ENCODE measurements at places on chromosomes 2 and 18.
A peak's percentile ranks its signal among the peaks of the same experiment; 100 is the strongest.

DNA sequence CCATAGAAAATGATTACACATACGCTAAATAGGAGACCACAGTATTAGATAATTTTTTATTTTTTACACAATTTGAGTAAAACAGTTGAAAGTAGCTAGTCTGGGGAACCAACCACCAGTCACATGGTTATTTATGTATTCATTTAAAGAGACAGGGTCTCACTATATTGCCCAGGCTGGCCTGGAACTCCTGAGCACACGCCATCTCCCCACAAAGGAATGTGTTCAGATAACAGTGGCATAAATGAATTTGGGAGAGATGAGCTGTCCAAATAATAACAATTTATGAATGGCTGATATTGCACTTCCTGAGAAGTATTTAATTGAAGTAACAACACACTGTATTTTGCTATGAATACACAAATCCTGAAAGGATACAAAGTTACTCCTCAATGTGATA, 39.7 kb downstream of the KIDINS220 start:
- no peak for DNase-seq

- DNase-seq, result no peak
Measured at GRCh38 chr2:54585136-54585733, 129.1 kb downstream of the SPTBN1 start.

DNA sequence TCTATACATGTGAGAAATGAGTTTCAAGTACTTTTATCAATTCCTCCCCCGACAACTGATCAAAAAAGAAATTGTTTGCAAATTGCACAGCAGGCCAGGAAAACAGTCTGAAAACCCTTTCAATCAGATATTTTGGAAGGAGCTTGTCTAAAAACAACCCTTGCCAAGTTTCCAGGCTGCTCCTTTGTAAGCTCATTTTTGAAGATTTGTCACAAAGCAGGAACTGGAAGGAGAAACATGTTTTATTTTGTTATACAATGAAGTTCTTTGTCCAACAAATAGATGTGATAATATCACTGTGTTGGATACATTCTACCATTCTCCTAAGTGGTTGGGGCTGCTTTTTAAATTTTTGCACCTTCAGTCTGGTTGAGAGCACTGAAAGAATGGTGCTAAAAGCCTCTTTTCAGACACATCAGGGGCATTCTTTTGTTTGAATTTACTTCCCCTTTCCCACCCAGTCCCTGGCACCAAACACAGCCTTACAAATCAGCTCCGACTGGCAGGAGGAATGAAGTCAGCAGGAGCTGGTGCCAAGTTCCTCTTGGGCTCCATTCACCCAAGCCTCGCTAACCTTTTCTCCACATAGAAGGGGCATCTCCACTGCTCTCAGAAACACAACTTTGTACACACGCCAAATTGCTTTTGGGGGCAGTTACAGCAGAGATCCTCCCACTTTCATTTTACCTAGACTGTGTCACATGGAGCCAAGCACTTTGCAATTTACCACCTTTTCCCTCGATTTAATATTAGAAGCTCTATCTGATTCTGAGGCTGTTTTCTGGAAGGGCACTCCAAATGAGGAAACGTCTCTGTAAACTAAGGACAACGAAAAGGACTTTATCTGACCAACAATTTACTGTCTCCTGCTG, 88.0 kb downstream of the C1D start:
- no peak for DNase-seq

DNA sequence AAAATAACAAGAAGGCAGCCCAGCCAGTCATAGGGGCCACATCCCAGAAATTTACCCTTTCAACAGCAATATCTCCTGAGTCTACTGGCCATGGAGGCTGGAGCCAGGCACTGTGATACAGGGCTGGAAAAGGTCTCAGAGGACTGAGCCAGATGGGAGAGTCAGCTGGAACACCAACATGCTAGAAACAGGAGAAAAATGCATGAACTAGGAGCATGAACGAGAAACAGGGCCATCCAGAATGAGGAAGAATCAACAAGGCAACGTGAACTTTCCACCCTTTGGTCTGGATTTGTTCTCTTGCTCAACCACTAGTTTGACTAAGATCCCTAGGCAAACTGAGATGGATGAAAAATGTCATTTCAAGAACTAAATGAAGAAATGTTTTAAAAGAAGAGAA, 13.1 kb downstream of the PID1 start:
- no peak for DNase-seq

DNA sequence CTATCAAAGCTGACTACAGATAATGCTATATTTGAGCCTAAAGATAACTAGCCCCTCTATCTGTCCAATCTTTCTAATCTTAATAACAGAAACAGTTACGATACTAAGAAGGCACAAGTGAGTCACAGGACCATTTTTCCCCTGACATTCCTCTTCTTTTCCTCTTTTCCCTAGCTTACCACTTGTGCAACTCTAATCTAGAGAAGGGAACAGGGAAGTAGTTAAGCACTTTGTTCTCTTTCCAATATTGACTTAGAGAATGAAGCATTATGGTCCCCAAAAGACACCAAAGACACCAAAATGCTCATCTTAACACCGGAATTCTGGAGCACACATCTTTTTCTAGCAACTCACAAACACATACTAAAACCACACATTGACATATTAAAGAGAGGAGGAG, 1.8 kb downstream of the PDE11A start:
- no peak for DNase-seq

DNA sequence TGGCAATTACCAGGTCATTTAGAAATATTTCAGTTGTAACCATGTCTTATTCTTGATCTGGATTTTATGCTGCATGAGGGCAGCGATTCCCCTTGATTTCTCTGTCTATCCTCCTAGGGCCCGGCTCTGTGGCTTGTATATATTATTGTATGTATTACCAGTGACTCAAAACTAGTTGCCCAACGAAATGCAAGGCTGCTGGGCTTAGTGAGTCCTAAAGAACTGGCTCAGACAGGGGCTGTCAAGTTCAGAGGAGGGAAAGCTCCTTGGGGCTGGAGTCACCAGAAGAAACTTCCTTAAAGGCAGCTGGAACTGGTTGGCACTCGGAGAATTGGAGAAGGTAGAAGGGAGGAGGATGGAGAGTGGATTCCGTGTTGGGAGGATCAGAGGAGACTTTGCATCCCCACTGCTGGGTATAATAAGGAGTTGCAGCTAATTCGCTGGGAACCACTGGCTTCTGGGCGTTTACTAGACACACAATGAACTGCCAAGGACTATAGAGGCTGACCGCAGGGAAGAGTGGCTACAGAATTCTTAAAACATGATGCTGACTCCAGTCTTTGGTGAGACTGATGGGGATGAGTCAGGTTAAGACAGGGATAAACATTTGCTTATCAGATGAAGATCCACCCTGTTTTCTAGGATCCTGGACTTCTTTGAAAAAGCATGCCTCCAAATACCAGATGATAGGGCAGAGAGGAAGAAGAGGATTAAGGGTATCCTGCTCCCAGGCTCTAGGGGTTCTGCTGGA, 104.3 kb downstream of the PRKCE start:
- DNase-seq, result no peak

- peak; percentile 65 for DNase-seq
Measured at GRCh38 chr2:164992818-164993217, 37.5 kb upstream of the SLC38A11 start.

DNA sequence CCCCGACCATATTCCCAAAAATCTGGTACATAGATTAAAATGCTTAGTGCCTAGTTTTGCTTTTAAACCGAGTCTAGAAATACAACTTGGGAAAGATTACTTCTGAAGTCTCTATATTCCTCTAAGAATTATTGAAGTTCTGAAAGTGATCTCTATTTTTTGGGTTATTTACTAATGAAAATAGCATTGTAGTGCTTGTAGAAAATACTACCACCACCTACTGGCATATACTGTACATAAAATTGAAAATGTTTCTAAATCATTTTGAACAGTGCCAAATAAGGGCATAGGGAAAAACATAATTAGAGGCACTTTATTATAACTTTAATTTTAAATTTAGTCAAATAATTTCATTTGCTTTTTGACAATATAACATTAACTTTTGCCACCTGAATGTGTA, 1399.6 kb upstream of the ZEB2 start:
- DNase-seq, result no peak

- DNase-seq, result no peak
Measured at GRCh38 chr18:30862900-30863299, 179.6 kb downstream of the DSC3 start.

- no peak for DNase-seq
Measured at GRCh38 chr2:236287656-236288055, 23.4 kb upstream of the ASB18 start.

- no peak for DNase-seq
Measured at GRCh38 chr2:233486357-233486756, 80.2 kb downstream of the USP40 start.

DNA sequence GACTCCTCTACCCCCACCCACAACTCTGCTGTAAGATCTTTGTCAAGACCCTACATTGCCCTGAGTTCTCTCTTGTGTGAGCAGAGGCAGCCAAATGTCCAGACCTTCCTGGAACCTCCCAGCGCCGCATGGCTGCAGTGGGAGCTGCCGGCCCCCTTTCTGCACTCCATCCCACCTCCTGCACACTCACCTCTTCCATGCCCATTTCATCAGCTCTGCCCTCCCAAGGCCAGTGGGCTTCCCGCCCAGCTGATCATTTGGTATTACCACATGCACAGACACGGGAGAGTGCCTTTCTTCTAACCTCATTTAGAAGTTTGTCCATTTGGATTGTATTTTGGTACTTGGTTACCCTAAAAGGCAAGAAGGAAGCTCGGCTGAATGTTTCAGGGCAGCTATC, 2.0 kb downstream of the IL1R2 start:
- no peak for DNase-seq

GRCh38 chr2:237287872-237288271, 126.1 kb downstream of the COL6A3 start:
- no peak for DNase-seq

- DNase-seq, result no peak
Measured at GRCh38 chr2:30915486-30915885, 108.2 kb upstream of the CAPN13 start.

DNA sequence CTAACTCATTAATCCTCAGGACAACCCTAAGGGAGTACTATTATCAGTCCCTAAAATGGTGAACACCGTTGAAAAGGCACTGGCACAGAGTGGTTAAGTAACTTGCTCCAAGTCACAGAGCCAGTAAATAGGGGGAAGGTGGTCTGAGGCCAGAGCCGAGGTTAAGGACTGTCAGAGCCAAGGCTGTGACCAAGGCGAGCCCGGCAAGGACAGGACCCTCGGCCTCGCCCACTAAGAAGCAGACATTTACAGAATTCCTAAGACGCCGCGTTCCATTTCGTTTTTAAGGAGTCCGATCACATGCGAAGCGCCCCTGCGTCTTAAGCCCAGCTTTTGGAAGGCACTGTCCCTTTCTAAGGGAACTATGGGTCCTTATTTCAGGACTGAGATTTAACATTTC, 1.1 kb downstream of the PDIA6 start:
- DNase-seq, result no peak

DNA sequence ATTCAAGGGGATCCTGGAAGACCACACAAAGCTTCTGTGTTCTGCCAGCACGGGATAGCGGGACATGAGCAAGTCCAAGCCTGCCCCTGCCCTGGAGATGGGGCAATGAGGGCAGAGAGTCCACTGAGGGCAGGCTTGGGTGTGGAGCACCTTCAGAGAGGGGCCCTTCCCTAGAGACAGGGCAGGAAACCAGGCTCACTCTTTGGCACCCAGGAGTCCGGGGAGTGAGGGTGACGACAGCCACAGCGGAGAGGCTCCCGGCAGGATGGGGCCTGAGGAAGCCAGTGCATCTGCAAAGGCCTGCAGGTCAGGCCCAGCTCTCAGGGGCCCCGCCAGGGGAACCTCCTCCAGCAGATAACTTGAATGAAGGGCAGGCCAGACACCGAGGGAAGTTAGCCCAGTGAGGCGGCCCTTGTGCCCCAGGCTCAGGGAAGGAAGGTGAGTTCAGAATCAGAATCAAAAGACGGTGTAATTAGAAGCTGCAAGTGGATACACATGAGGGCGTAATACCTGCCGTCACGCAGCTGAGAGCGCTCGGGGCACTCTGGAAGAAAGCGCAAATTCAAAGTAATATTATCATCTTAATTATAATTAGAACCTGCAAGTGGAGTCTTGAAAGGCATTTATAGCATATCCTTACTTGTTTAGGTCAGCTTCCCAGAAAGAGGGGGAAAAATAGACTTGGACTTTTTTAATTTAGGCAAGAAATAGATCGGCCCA, 142.6 kb upstream of the LGALSL start:
- DNase-seq, result no peak

GRCh38 chr18:79771446-79772107, 26.2 kb upstream of the KCNG2 start:
- DNase-seq, result no peak

DNA sequence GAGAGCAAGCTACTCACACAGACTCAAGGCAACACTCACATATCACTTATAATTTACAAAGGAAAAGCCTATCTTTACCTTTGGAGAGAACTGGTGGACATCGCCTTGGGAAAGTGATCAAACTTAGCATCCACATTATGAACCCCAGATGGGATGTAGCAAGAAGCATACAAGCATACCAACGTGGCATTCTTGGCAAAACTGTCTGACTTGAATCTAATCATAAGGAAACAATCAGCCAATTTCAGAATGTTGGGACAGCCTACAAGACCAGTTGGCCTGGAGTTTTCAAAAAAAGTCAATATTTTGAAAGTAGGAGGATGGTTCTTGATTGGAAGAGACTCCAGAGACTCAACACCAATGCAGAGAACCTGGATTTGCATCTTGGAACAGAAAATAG, 79.1 kb upstream of the PMAIP1 start:
- no peak for DNase-seq

DNA sequence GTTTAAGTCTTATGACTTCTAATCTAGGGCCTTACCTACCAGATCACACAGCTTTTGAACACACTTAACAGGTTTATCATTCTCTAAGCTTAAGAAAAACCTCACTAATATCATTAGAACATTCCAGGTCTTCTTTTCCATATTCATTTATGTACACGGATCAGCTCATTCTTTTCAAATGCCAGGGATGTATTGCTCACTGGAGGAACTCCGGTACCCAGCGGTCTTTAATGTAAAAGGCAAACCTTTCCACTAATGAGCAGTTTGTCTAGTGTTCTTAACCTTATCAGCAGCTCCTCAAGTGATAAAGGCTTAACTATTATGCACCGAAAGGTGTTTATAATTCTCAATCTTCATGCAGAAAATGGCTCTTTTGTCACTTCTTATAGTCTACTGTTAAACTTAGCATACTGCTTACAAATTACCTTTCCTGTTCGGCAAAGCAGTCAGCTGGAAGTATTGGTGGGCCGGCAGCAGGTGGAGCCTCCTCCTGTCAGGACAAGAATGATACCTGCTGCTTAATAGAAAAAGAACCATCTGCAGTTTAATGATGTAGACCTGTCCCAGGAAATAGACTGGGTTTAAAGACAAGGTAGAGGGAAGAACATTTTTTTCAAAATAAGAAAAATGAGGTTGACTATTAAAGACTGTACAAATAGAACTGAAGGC, 142.7 kb downstream of the FIGN start:
- DNase-seq, result no peak

GRCh38 chr2:78353168-78353567, 672.3 kb upstream of the REG3G start:
- no peak for DNase-seq

GRCh38 chr2:218807626-218808025, 24.0 kb downstream of the PRKAG3 start:
- no peak for DNase-seq

- no peak for DNase-seq
Measured at GRCh38 chr2:64595397-64596176, 58.1 kb downstream of the SERTAD2 start.

- DNase-seq, result peak; percentile 41
Measured at GRCh38 chr2:80068038-80068731, 236.4 kb downstream of the LRRTM1 start.

- DNase-seq, result no peak
Measured at GRCh38 chr18:4605212-4605611, 150.1 kb upstream of the DLGAP1 start.
